Breast epithelium (tissue), 4 donors: ENCODE measurements at places on chromosomes 4 and X. TPM values are rescaled to one million over a fixed set of nuclear protein-coding genes. Genes with fewer than 3 reads are reported as not detected.

DNA sequence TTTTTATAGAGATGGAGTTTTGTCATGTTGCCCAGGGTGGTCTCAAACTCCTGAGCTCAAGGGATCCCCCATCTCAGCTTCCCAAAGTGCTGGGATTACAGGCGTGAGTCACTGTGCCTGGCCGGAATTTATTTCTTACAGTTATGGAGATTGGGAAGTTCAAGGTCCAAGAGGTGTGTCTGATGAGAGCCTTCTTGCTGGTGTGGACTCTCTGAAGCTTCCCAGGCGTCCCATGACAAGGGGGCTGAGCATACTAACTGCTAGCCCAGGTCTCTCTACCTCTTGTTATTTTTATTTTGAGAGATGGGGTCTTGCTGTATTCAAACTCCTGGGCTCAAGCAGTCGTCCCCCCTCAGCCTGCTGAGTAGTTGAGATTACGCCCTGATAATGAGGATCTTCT lies 2.9 kb upstream of the NSD2 start:
- DNase-seq = no peak

The IL2RG gene
- total RNA-seq = 10.8 TPM

The CT45A5 gene
- not detected for total RNA-seq

DNA sequence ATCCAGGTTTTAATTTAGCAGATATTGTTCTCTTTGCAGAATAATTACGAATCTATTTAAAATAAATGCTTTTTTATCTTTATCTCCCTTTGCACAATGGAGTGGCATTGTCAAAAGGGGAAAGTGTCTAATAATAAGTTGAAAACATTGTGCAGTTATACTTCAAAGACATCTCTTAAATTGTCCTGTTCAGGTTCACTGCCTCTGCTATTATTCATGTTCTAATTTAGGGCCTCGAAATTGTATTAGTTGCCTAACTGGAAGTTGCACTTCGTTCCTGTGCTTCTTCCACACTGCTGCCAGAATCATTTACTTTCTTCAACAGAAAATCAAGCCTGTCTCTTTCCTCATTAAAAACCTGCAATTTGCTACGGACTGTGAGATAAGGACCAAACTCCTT lies 150.5 kb upstream of the SPRY1 start:
- no peak for DNase-seq

The GLUD2 gene
- total RNA-seq = 4.0 TPM

- no peak for DNase-seq
Measured at GRCh38 chrX:14356401-14356800, 172.9 kb upstream of the GLRA2 start.

DNA sequence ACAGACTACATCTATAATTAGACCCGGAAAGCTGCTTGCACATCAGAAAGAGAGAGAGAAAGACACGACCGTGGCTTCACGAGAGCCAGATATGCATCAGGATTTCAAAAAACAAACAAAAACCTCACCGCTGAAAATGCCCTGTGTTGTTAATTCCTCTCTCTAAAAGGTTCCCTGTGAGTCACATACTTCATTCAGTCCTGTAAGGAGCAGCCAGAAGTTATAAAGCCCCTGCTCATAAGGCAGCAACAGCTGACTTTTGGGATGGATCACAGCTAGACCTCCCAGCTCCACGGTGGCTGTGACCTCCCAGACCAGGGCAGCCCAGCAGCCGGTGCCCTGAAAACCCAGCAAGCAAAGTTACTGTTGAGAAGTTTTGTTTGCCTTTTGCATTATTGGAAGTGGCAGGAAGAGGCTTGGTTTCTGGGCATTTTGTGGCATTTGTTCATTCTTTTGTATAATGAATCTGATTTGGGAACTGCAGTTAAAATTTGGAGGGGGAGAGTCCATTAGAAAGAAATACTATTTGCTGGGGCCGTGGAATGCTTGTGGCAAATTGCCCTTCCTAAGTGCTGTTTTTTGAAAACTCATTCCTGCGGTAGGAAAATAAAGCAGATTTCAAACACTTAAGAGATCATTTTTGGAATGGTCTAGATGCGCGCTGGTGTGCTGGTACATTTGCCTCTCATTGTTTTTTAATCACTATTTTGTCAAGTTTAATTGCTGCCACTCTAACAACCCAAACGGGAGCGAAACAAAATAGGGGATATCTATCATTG lies 520.4 kb downstream of the BCOR start:
- DNase-seq = no peak

- no peak for DNase-seq
Measured at GRCh38 chrX:134718105-134718965, 60.1 kb upstream of the PLAC1 start.

DNA sequence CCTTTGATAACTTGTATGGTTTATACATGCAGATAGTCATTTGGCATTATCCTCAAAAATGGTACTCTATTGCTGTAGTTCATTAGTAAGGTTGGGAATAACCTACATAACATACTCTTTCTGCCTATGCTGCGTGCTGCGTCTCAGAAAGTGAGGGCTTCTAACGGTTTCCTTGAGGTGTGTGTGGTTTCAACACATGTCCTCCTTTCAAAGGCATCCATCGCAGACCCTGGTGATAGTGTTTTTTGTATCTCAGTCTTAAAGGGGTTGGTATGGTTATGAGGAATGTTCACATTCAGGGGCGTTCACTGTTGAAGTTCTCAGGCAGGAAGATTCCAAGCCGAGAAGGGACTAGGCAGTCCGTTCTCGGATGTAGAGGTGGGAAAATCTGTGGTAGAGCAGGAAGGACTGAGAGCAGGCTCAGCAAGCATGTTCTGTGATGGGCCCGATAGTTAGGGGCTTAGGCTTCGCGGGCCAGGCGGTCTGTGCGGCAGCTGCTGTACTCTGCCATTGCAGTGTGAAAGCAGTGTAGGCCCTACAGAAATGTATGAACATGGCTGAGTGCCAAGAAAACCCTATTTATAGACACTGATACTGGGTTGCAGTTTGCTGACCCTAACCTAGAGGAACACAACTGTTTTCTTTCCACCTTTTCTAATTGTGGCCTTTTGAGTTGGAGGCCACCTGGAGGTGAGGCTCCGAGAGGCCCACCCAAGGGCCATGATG lies 123.2 kb downstream of the GPR143 start:
- DNase-seq = no peak

GRCh38 chr4:47646372-47646771 lies 161.3 kb downstream of the ATP10D start:
- no peak for DNase-seq

The TRPC5OS gene
- total RNA-seq = not detected

The SYNPO2 gene
- total RNA-seq = 30.2 TPM

GRCh38 chr4:173264245-173264644 lies 69.9 kb downstream of the HMGB2 start:
- no peak for DNase-seq

The INTU gene
- 7.0 TPM for total RNA-seq

The SLIT2 gene
- total RNA-seq = 20.3 TPM

DNA sequence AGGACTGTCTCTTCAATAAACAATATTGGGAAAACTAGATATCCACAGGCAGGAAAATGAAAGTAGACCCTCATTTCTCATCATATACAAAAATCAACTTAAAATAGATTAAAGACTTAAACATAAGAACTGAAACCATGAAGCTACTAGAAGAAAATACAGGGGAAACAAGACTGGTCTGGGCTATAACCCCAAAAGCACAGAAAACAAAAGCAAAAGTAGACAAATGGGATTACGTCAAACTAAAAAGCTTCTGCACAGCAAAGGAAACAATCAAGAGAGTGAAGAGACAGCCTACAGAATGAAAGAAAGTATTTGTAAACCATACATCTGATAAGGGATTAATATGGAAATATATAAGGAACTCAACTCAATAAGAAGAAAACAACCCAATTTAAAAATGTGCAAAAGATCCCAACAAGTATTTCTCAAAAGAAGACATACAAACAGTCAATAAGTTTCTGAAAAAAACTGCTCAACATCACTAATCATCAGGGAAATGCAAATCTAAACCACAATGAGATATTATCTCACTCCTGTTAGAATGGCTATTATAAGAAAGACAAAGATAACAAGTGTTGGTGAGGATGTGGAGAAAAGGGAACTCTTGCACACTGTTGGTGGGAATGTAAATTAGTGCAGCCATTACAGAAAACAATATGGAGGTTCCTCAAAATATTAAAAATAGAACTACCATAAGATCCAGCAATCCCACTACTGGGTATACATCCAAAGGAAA lies 325.3 kb upstream of the RASGEF1B start:
- DNase-seq = no peak

The RAB33A gene
- total RNA-seq = 0.73 TPM

The AMELX gene
- total RNA-seq = not detected

DNA sequence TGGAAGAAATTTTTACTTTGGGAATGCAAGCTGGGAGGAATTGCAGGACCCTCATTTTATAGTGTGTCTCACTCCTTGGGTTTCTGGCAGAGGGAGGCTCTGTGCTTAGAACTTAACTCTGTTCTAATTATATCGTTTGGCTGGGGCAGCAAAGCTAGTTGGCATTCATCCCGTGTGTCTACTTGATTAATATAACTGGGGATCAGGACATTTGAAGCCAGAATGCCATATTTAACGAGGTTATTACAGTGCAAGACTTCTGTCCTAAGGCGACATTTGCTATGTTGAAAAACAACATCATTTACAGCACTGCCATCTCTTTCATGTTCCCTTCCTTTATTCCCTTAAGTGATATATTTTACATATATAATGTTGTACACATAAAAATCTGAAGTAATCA lies 179.1 kb upstream of the TBC1D9 start:
- no peak for DNase-seq

- no peak for DNase-seq
Measured at GRCh38 chr4:7995866-7996265, 56.2 kb upstream of the AFAP1 start.

- DNase-seq = no peak
Measured at GRCh38 chrX:20418379-20419150, 151.9 kb upstream of the RPS6KA3 start.

DNA sequence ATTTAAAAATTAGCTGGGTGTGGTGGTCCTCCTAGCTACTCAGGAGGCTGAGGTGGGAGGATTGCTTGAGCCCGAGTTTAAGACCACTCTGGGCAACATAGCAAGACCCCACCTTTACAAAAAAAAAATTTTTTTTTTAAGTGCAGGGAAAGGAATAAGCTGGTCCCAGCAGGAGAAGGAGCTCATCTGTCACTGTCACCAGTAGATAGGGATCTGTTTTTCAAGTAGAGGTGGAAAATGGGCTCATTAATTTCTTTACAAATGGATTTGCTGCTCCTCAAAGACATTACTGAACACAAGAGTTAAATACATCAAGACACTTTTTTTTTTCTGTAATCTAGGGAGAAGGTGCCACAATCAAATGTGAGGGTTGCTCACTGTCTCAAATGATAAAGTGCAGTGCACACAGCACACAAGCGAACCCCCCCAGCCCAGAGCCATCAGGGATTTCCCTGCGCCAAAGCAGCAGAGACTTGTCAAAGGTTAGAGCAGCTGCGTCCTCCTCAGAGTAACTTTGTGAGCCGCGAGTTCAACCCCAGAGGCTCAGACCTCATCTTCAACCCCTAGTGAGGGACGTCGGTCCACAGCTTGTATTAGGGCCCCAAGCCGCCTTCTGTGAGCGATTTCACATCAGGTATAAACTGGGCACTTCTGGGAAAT lies 14.3 kb upstream of the MTNR1A start:
- DNase-seq = no peak

GRCh38 chr4:63589796-63590195 lies 819.5 kb downstream of the TECRL start:
- DNase-seq = no peak

DNA sequence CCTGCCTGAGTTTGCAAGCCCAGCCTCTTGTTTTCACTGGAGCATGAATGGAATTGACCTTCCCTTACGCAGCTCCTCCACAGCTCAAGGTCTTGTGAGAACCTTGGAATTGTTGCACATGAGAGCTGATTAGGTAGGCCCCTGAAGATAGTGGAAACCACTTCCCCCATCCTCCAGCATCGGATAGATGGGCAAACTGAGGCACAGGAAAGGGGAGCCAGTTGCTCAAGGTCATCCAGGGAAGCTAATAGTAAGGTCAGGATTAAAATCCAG lies 27.2 kb downstream of the PJA1 start:
- DNase-seq = no peak

GRCh38 chrX:129193357-129193756 lies 329.9 kb downstream of the SMARCA1 start:
- DNase-seq = no peak

The USP17L24 gene
- not detected for total RNA-seq

GRCh38 chr4:105058177-105058812 lies 88.4 kb upstream of the TET2 start:
- no peak for DNase-seq

The HTR2C gene
- total RNA-seq = not detected

The FAM50A gene
- total RNA-seq = 94.4 TPM

- DNase-seq = no peak
Measured at GRCh38 chrX:93695981-93696380, 22.0 kb downstream of the FAM133A start.

The OPRPN gene
- total RNA-seq = not detected

DNA sequence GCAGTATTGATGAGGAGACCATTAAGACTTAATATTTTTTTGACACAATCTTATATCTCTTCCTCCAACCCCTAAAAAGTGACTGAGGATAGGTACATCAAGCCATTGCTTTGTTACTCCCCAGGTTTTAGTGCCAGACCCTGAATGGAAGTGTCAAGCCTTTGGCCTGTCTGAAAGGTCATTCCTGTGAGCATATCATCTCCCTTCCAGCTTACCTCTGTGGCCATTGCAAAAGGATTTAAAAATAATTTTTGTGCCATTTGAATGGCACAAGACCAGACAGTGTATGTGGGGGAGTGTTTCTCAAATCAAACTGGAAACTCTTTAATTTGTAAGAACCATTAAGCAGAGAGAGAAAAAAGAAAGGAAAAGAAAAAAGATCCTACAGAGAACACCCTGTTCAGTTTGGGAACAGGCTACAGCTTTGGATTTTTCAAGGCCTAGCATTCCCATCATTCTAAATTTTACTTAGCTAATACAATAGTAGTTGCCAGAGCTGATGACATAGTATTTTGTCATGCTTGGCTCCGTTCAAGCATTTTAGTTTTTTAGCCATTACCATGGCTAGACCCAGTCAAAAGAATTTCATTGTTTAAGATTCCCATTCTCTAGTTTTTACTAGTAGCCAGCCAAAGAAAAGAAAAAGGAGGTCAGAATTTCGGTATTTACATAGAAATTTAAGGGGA lies 49.6 kb downstream of the HPF1 start:
- DNase-seq = no peak

DNA sequence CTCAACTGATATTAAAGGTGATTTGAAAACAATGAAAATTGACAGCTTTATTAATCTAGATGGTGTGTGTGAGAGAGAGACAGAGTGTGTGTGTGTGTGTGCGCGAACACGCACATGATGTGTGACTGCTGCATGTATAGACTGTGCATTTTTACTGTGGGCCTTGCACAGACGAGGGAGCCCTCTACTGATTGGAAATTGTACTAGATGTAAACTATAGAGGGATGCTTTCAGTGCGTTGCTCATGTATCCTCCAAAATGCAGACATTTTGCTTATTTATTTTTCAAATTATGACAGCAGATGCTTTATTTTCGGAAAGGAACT lies 168.4 kb upstream of the GK2 start:
- no peak for DNase-seq

DNA sequence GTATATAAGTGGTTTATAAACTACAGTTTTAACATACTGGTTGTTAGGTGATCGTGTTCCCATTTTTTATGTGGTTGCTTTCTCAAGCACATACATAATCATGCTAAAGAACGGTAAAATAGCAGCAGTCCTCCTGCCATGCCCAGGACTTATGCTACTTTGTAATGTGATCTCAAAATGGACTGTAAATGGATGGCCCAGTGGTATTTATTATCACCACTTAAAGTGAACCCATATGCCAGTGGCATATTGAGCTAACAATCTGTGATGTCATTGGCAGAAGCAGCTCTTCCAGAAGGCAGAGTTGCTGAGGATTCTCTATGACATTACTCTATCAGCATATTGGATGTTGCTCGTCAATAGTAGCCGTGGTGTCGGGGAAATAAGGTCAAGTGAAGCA lies 28.6 kb downstream of the ANK2 start:
- DNase-seq = no peak
